ENCODE measurements at places on chromosomes 1 and 21.

- DNase-seq: no peak
These were observed 39.6 kb upstream of the ABCG1 start for GRCh38 chr21:42179316-42179715.

- DNase-seq: no peak
These were observed 32.2 kb upstream of the GPR137B start for GRCh38 chr1:236110137-236110536.

DNA sequence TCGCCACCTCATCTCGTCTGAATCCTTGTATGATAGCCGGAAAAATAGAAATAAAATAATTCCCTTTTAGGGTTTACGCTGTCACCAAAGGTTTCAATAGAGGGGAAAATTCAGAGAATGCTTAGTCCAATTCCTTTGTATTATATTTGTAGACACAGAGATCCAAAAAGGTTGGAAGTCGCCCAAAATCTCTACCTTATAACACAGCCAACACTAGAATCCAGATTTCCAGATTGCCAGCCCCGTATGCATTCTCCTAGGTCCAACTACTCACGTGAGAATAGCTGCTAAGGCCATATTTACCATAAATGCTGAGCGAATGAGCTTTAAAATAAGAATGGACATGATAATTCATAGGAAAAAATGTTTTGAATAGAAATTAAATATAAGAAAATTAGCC, 124.5 kb downstream of the KCNK1 start:
- no peak for DNase-seq

DNA sequence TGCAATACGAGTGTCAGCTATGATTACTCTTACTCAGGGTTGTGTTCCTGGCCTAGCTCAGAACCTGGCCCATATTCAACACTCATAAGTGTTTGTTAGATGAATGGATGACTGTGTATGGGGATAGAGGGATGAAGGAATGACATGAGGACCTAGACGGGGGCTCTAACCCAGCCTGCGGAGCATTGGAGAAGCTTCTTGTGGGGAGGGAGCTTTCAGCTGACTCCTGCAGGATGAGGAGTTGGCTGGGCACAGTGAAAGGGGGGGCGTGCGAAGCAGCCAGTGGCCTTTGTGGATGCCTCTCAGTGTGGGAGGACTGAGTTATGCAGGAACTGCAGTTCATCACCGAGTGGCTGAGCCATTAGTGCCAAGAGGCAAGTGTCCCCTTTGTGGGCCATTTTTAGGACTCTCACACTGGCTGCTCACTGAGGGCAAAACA, 1.2 kb upstream of the EXTL1 start:
- no peak for DNase-seq

- no peak for DNase-seq
These were observed 395.4 kb upstream of the LRRC7 start for GRCh38 chr1:69172003-69173000.

DNA sequence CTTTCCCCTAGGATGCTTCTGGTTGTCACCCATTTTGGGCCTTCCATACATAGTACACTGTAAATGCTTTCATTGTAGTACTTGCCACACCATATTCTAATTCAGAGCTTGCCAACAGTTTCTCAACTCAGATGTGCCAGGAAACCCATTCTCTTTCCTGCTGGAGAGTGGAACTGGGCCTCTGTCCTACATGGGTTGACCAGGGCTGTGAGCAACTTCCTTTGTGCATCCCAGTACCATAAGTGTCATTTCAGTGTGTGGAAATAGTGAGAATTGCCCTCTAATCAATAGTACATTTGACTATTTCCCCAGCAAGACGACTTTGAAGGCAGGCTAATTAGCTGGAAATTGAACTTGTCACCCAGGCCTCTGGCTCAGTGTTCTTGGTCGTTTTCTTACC, 74.8 kb downstream of the MTR start:
- DNase-seq: no peak

Measured in KG1 (cell line).